ENCODE measurements at places on chromosomes 4 and X.
A peak's percentile ranks its signal among the peaks of the same experiment; 100 is the strongest.

GRCh38 chr4:16663732-16664131 is 234.7 kb downstream of the LDB2 start:
- DNase-seq = peak; percentile 83

DNA sequence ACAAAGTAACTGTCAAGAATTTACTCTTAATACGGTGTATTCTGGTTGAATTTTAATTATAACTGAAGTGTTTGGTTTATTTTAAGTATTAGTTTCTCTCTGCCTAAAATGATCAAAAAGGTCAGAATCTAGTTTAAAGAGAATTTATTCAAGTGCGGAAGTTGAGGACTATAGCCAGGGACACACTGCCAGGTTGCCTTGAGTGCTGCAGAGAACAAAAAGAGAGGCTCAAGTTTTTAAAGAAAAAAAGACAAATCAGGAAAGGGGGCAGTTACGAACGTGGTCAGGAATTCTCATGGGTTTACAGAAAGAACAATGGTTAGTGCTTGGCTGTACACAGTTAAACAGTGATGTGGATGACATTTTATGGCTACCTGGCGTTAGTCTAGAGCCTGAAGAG is 81.3 kb downstream of the SNX25 start:
- DNase-seq = no peak

GRCh38 chrX:40006106-40007017 is 91.4 kb downstream of the BCOR start:
- DNase-seq = peak; percentile 16

GRCh38 chr4:187608001-187608421 is 387.6 kb upstream of the ZFP42 start:
- peak; percentile 80 for DNase-seq

GRCh38 chr4:52372747-52373146 is 286.4 kb downstream of the USP46 start:
- no peak for DNase-seq

GRCh38 chr4:89293299-89293698 is 14.3 kb downstream of the GPRIN3 start:
- no peak for DNase-seq

- no peak for DNase-seq
Observed at GRCh38 chrX:66601522-66601921, 37.4 kb downstream of the EDA2R start.

- DNase-seq = peak; percentile 27
Observed at GRCh38 chr4:40933272-40934053, 183.7 kb downstream of the NSUN7 start.

- no peak for DNase-seq
Observed at GRCh38 chrX:96924581-96924980, 40.9 kb downstream of the RPA4 start.

DNA sequence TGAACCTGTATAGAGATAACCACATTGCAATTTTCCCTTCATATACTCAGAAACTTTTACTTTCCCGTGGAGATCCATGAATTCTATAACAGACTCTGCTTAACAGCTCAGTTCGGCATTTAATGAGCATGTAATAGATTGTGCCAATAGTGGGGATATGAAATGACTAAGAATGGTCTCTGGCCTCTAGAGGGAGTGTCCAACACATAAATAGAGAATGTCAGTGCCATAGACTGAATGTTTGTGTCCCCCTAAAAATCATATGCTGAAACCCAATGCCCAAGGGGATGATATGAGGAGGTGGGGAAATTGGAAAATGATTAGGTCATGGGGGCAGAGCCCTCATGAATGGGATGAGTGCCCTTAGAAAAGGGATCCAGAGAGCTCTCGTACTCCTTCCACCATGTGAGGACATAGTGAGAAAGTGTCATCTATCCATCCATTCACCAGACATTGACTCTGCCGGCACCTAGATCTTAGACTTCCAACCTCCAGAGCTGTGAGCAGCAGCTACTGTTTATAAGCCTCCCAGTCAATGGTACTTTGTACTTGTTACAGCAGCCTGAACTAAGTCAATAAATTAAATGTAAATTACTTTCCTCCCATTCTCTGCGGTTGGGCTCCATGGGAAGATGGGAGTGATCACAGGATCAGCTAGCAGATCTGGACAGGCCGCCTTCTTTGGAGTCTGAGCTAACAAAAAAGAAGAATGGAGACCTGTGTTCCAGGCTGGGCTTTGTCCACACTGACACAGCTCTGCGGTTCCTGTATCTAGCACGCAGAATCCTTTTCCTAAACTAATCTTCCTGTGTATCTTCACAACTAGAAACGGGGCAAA is 28.1 kb upstream of the HPSE start:
- DNase-seq = peak; percentile 41

DNA sequence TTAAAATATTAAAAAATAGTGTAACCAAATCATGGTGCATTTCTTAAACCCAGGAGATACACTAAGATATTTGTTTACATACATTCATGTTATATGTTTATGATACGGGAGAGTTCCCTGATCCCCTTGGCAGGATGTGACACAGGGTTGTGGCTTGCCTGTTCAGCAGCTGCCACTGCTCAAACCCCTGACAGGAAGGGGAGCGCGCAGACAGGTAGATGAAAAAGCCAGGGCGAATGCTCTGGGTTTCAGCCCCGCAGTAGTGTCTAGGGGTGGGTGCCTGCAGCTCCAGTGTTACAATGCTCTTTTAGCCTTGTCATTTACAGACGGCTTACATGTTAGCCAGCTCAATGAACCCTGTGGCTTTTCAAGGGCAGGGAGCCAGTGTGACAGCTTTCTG is 1343.8 kb upstream of the IGFBP7 start:
- DNase-seq = no peak

DNA sequence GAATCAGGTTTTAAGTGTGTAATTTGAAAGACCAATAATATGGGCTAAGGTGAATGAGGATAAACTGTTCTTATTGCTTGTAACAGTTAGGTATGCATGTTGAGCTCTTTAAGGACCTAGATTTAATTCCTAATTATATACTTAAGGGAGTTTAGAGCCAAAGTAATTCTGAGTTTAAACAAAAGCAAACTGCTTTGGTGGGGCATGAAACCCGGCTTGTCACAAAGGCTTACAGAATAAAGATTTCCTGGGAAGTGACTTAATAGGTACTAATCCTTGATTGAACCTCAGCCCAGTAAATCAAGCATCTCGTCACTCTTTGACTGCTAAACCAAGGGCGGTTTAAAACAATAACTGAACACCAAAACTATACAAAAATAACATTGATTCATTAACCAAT is 1324.2 kb downstream of the RPA4 start:
- DNase-seq = no peak

DNA sequence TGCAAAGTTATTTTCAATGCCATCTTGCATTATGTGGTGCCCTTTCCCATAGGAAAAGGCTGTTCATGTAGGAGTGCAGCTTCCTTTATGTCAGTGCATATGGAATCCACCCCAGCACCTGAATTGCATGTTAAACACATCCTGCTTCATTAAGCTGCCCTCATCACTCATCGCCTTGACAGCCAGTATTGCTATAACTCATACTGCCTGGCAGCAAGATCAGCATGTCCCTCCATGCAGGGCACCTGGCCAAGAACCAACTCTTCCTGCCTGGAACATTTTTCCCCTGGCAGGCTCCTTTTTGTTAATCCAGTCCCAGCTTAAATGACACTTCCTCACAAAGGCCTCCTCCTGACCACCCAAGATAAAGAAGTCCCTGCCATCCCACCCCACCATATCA is 23.5 kb upstream of the CA5B start:
- DNase-seq = no peak

- DNase-seq = no peak
Observed at GRCh38 chr4:69984030-69984443, 11.7 kb upstream of the STATH start.

GRCh38 chr4:14985843-14986242 is 16.4 kb upstream of the CPEB2 start:
- no peak for DNase-seq

- no peak for DNase-seq
Observed at GRCh38 chr4:168265327-168265726, 53.2 kb downstream of the DDX60 start.

DNA sequence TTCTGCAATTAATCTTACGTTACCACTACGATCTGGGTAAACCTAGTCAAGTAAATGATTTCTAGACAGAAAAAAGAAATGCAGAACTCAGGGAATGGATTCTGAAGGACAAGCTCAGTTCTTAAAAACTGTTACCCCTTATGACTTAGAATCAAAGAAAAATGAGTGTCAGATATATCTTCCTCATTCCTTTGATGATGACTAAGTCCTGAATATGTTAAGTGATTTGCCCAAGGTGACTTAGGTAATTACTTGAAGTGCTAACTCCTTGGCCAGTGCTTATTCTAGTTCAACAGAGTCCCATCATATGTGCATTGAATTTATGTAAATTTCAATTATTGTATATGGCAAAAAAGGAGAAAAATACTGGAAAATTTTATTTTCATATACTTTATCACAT is 92.5 kb downstream of the PPEF1 start:
- no peak for DNase-seq

DNA sequence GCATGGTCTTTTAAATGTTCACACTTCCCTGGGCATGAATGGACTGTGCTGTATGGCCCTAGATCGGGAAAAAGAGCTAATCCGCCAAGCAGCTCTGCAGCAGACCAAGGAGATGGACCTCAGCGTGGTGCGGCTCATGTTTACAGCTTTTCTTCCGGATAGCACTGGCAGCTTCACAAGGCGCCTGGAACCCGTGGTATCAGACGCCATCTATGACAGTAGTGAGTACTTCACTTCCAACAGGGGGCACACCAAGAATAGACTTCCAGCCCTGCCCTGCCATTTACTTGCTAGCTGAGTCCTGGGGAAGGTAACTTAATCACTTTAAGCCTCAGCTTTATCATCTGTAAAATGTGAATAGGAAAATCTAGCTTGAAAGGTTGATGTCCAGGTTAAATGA is 77.7 kb downstream of the NFKB1 start:
- no peak for DNase-seq

DNA sequence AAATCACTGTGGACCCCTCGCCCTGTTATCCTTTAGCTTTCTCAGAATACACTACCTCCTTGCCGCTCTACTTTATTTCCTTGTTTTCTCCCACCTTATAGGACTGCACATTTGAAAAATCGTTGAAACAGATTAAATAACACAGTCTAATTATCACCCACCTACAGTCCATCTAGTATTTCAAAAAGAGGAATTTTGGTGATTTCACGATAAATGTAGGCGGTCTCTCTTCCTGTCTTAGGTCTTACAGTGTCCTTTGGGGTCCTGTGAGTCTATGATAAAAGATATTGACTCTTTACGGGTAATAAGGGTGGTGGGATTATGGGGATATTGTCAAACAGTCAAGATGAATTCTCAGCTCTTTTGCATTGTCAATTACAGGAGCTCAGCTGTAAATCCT is 2.4 kb upstream of the TBL1X start:
- no peak for DNase-seq

DNA sequence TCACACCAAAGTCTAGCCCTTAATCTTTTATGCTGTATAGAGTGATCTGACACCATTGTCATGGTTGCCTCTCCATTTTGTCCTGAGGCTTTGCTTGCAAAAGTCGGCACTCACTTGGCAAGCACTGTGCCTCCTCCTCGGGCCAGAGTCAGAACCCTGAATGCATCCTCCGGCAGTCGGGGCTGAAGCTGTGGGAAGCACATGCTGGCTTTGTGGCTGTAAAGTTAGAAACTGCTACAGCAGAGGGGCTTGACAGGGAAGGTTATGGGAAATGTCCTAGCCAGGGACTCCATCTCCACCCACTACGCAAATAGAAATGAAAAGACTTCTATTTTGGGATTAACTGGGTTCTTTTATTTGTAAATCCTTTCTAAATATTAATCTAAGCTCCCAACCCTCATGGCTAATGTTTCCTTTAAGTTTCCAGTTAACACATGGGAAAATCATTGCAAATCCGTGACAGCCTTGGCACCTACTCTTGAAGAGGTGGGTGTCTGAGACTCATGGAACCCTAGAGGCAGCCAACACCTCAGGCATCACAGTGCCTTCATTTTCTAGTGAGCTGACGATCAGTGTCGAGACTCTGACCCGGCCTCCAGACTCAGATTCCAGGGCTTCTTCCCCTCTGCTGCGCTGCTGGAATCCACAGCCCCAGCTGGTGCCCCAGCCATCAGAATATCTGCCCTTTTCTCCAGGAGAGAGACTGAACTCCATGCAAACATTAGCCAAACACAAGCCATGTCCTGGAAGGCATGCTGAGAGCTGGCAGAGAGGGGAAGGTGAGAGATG is 7.9 kb upstream of the CLDN24 start:
- no peak for DNase-seq

GRCh38 chrX:154317391-154317995 is 21.9 kb downstream of the TKTL1 start:
- peak; percentile 36 for DNase-seq

GRCh38 chr4:54017974-54018373 is 46.4 kb downstream of the CHIC2 start:
- no peak for DNase-seq

GRCh38 chrX:68462653-68463052 is 29.4 kb upstream of the OPHN1 start:
- peak; percentile 61 for DNase-seq

- no peak for DNase-seq
Observed at GRCh38 chr4:110615353-110616237, 7.3 kb downstream of the PITX2 start.

GRCh38 chrX:67718926-67719325 is 175.1 kb downstream of the AR start:
- DNase-seq = no peak

DNA sequence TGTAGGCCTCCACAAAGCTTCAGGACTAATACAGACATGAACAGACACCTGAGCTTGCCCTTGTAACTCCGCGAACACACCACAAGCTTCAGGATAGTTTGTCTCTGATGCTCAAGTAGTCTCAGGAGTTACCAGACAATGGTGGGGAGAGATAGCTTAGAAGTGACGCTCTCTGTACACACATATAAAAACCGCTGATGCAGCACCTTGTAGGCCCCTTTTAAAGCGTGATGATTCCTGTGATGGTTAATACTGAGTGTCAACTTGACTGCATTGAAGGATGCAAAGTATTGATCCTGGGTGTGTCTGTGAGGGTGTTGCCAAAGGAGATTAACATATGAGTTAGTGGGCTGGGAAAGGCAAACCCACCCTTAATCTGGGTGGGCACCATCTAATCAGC is 78.7 kb downstream of the MAGED4 start:
- DNase-seq = no peak

- no peak for DNase-seq
Observed at GRCh38 chr4:14260591-14260990, 633.1 kb upstream of the BOD1L1 start.

- DNase-seq = no peak
Observed at GRCh38 chr4:109764789-109765402, 35.0 kb upstream of the PLA2G12A start.

DNA sequence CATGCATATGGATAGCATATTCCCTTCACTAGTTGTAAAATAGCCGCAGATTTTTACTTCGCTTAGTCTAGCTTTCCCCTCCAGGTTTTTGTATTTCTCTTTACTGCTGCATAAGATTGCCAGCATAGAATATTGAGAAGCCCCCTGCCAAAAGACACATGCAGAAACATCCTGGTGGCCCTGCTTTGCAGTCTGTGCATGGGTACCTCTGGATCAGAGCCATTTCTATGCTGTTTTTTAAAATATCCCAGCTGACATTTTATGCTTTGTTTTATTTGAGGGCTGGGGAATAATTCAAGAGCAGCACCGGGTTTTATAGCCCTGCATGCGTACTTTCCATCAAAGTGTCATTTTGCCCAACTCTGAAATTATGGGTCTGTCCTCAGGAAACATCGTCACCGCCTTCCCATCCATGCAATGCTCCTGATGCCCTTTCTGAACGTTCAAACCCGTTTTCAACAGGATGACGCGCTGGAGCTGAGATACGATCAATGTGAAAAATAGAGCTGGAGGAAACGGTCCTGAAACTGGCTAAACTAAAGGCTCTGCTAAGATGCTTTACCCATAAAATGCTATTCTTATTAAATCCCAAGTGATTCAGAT is 314.3 kb downstream of the EVC2 start:
- DNase-seq = no peak

- DNase-seq = peak; percentile 78
Observed at GRCh38 chr4:156475322-156475721, 496.3 kb downstream of the PDGFC start.
